ENCODE measurements at places on chromosomes 11 and 22.

DNA sequence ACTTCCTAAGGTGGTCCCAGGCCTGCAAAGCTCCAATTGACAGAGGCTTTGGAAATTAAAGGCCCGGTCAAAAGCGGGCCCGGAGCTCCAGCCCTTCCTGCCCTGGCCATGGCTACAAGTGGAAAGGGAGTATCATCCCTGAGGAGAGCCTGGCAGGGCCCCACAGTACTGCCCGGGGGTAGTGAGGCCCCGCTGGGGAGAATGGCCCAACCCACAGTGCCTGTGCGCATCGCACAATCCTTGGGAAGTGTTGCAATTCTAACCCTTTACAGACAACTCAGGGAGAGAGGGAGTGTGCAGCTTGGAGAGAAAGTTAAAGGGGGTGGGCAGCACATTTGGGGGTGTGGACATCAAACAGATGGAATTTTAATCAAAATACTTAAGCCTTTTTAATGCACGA is 3.6 kb downstream of the CACNG2 start:
- DNase-seq, result no peak

DNA sequence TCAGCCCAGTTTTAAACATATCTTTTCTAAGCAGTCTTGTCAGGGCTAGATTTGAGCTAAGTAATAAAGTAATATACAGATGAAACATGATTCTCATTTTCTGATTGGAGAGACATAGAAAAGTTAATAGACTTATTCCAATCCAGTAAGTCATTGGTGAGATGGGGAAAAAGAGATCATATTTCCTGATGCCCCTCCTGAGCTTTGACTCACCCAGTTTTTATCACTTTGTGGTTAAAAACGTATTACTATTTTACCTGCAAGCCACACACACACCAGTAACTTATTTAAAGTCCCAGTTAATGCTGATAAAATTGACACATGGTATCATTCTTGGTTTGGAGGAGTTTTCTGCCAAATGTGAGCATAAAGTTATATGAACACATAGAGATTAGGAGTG is 306.8 kb downstream of the CADM1 start:
- no peak for DNase-seq

DNA sequence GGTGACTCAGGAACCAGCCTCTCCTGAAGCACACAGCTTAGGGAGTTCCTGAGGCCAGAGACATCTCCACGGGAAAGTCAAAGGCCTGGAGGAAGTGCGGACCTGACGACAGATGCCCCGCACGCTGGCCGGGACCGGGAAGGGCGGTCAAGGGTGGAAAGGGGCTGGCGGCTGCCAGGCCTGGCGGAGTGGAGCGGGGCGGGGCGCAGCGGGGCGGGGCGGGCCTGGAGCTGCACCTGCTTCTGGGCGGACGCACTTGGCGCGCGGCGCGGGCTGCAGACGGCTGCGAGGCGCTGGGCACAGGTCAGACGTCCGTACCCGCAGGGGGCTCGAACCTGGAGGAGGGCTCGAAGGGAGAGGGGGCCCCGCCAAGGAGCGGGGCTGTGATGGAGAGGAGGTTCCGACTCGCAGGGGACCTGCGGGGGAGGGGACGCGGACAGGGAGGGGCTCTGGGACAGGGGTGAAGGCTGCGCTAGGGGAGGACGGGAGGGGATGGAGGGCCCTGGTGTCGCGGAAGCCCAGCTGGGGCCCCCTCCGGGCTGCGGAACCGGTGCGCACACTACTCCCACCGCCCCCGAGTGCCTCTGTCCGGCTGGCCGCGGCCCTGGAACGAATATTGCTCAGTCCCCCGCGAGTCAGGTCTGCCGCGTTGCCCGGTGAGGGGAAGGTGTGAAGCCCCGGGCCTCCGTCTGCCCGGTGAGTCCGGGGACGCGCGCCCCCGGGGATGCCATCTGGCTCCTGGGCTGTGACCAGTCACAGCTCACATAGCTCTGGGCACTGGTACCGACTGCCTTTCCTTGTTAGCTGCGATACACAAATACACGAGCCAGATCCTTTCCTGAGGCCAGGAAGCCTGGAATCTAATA is at the start of gene TMEM45B:
TMEM45B (plus strand) TSS at position 253 of the 866 bp plus-strand sequence. CDS start 36,635 bp downstream, outside the sequence.
- no peak for DNase-seq

DNA sequence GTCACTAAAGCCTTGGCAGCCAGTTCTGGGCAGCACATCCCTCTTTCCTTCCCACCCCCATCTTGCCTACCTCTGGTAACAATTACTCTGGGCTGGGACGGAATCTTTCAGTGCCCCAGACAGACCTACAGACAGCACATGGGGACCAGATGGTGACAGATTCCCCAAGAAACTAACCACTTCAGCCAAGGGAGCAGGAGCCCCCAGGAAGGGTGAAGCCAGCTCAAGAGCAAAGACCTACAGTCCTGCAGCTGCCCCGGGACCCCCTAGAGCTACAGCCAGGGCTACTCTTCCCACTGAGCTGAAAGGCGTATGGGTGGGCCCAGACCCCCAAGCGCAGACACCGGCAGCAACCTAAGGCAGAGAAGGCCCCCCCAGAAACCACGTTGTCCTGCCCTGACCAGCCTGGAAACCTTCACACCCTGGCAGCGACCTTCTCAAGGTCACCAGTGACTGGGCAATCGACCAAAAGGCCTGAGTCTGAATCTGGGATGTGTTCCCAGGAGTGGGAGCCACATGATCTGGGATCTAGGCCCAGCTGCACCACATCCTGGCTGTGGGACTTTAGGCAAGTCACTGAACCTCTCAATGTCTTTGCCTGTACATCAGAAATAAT is 65.8 kb downstream of the LRRC32 start:
- no peak for DNase-seq

DNA sequence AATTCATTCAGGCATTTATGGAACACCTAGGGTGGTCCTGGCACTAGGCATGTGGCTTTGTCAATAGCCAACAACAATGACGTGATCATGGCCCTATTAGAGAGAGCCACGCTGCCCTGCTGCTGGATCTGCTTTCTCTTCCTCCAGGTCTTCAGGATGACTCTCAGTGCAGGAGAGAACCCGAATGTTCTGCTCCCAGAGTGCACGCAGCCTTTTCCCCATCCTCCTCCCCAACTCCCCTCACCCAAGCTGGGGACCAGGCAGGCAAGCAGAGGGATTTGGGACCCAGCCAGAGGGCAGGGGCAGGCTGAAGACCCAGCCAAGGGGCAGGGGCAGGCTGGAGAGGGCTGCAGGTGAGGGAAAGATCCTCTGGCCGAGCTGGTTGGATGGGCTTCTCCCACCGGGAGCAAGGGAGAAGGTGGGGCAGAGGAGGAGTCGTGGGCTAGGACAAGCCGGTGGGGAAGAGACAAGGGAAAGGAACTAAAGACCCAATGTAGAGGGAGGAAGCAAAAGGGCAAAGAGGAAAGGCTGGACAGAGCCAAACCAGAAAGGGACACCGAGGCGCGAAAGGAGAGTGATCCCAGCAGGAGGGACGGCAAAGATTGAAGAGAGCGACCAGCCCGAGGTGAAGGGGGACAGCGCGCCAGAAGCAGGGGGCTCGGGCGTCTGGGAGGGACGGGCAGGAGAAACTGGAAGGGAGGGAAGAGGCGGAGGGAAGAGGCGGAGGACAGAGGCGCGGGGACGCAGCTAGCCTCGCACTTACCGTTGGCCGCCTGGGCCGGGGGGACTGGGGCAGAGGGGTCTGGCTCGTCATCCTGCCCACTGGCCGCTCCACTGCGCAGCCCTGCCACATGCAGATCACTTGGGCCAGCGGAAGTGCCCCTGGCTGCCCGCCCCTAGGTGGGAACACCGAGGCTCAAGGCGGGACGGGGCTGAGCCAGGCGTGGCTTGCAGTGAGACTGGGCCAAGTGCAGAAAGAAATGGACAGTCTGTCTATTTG is at the start of gene KCTD14:
KCTD14 (minus strand) TSS at position 880 of the 1,000 bp plus-strand sequence; CDS start at position 853, 27 bp downstream.
- no peak for DNase-seq

DNA sequence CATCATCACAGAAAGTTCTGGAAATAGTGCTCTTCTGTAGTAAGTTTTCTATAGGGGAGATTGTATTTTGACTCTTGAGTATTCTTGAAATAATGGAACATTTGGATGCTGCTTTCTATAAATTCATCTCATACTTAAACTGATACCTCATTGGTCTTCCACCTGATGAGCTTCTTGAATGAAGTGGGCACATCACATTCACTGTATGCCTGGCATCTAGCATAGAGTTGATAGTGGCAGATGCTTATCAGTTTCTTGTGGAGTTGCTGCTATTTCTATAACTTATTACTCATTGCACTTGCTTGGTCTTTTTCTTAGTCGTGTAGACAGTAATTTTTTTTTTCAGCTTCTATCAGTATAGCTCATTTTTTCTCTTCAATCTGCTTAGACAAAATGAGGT is 5.4 kb downstream of the ATXN10 start:
- no peak for DNase-seq
